ENCODE measurements at places on chromosomes 1 and 21.
A peak's percentile ranks its signal among the peaks of the same experiment; 100 is the strongest.

DNA sequence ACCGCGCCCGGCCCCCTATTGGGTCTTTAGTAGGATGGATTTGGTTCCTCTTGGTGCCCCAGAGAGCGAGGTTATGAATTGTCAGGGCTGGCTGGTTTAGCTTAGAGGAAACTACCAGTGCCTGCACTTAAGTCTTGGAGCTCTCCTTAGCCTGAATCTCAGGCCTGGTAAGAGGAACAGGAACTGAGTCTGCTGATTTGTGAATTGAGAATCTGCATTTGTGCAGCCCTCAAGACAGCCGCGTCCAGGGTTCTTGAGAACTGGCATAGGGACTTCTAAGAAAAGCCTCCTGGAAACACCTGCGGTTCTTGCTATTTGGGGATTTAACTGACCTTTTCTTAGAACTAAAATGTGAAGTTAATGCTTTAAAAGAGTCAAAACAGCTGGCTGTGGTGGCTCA, 1.7 kb downstream of the NECAP2 start:
- peak; percentile 16 for DNase-seq

DNA sequence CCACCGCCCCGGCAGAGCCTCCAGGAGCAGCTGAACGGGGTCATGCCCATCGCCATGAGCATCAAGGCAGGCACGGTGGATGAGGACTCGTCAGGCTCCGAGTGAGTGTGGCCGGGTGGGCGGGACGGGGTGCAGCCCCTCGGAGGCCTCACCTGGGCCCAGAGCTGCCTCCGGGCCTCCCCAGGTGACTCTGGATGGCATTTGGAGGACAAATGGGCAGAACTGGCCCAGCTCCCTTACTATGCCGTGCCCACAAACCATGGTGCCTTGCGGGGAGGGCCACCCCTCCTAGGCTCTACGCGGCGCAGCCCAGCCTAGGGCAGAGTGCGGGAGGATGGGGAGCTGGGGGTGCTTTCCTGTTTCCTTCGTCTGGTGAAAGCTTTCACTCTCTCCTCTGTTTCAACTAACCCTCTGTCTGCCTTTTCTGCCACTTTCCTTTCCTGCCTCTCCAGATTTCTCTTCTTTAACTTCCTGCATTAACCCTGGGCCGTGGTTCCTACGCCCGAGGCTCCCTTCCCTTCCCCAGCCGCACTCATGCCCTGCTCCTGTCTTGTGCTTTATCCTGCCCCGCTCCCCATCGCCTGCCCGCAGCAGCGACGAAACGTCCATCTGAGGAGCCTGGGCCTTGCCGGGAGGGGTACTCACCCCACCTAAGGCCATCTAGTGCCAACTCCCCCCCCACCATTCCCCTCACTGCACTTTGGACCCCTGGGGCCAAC, 9.2 kb downstream of the PSRC1 start:
- no peak for DNase-seq

DNA sequence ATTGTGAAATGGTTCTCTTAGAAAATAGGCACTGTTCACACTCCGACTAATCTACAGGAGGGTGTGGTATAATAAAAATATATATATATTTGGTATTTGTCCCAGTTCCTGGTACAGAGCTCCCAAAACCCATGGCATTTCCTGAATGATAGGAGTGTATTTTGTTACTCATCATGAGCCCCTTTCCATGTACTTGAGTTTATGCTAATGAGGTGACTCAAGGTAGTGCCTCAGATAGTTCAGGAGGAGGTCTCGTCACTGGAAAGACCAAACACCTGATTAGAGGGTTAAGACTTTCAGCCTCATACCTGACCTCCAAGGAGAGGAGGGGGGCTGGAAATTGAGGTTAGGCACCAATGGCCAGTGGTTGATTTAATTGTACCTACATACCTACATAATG, 57.9 kb downstream of the TTC3 start:
- DNase-seq: no peak

DNA sequence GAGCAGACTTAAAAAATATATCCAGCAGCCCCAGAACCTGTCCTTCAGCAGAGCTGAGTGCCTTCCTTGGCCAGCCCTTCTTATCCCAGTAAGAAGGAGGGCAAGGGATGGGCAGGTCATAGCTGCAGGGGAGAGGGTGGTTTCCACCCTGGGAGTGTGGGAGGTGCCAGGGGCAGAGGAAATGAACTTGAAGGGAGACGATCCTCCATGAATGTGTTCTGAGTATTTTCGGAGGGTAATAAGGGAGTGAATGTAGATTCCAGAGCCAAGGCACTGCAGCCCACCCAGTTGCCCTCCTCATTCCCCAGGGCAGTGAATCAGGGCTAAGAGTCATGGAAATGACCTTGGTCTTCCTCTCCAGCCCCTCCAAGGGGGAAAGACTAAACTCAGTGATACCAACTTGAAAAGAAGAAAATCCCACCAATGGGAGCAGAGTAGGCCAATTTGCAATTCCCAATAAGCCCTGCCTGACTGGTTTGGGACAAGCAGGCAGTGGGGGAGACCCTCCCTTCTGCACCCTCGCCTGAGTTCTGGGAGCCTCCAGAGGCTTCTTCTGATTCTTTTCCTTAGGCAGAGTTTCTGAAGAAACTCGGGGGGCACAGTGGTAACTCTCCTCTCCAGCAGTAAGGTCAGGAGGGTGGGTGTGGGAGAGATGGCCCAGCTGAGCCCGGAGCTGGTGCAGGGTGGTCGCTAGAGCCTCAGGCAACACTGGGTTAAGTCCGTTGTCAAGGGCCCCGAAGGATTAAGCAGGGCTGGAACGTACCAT, 4.2 kb downstream of the MYOG start:
- no peak for DNase-seq

DNA sequence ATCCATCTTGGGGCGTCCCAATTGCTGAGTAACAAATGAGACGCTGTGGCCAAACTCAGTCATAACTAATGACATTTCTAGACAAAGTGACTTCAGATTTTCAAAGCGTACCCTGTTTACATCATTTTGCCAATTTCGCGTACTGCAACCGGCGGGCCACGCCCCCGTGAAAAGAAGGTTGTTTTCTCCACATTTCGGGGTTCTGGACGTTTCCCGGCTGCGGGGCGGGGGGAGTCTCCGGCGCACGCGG, 282 bp upstream of the SOD1 start:
- DNase-seq: no peak
